ENCODE measurements at places on chromosomes 16 and 17.

DNA sequence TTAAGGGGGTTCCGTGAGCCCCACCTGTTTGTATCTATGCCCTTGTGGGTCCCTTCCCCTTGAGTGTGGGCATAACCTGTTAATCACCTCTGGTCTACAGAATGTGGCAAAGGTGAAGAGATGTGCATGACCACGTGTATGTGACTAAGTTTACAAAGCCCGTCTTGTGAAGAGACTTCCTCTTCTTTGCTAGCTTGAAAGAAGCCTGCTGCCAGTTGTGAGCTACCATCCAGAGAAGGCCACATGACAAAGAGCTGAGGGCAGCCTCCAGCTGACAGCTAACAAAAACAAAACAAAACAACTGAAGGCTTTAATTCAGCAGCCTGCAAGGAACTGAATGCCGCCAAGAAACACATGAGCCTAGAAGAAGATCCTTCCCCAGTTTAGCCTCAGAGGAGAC, 112.0 kb downstream of the AXIN2 start:
- DNase-seq, result no peak

DNA sequence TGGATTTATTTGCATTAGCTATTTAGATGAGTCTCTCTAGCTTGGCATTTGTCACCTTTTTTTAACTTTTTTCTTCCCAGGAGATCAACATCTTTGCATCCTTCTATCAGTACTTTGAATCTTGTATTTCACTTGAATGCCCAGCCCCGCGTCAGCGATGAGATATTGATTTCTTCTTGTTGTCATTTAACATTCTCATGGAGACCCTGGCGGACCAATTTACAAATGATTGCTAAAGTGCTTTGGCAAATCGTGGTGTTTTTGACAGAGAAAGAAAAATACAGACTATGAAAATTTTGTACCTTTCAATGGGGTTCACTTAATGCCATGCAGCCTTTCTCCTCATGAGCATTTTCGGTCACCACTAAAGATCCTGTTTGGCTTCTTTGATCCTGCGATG, 269.7 kb downstream of the ABCC12 start:
- DNase-seq, result no peak

DNA sequence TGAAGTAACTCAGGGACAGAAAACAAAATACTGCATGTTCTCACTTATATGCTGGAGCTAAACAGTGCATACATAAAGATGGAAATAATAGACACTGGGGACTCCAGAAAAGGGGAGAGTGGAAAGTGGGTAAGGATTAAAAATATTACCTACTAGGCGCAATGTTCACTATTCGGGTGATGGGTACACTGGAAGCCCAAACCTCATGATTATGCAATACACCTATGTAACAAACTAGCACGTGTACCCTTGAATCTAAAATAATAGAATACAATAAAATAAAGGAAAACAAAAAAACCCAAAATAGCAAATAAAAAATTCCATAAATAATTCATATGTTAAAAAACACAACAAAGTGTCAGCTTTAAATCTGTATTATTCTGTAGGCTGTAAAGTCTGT, 56.9 kb downstream of the MAP2K6 start:
- no peak for DNase-seq

DNA sequence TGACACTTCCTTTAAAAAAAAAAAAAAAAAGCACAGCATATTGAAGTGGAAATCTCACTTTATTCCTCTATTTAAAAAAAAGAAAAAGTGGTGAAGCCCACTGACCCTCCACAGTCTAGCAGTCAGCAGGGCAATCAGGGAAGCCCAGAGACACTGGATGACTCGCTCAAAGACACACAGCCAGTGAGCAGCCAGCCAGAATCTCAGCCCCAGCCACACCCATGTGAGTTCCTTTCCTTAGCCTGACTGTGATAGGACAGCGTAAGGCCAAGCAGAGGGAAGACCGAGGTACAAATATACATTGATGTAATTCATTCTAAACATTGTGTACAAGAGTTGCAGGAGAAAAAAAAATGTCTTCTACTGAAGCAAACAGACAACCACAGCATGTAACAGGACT, 22.5 kb downstream of the XPO6 start:
- DNase-seq, result no peak

DNA sequence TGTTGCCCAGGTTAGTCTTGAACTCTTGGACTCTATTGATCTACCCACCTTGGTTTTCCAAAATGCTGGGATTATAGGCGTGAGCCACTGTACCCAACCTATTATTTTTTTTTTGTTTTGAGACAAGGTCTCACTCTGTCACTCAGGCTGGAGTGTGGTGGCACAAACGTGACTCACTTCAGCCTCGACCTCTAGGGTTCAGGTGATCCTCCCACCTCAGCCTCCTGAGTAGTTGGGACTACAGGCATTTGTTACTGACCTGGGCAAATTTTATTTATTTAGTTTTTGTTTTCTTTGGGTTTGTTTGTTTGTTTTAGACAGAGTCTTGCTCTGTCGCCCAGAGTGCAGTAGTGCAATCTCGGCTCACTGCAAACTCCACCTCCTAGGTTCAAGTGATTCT, 4.0 kb downstream of the SAT2 start:
- DNase-seq, result no peak

DNA sequence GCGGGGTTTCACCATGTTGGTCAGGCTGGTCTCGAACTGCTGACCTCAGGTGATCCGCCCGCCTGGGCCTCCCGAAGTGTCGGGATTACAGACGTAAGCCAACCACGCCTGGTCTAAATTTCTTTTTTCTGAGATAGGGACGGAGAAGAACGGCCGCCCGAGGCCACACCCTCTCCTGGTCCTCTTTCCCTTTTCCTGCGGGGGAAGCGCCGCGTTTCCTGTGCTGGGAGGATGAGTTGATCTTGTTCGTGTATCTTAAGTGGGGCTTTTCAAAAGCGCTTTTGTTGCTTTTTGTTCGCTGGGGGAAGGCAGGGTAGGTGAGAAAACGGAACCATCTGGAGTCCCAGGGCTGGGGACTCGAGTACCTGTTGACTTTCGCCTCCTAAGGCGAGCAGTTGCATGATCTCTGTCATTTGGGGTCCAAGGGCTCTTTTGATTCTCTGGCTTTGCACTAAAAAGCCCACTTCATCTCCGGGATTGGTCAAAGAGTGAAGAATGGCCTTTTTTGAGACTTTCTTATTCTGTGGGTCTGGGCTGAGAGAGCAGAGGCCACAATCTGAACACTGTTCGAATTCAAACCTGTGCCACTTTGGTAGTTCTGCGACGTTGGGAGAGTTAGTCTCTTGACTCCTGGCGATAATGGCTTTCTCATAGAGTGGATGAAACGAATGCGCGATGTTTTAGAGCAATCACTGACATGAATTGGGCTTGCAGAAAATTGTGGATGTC, 1.3 kb downstream of the FUS start:
- peak; percentile 40 for DNase-seq

GRCh38 chr17:68777243-68777855, 176.2 kb upstream of the FAM20A start:
- DNase-seq, result peak; percentile 79

- DNase-seq, result no peak
These were observed 391.1 kb downstream of the CNTNAP4 start for GRCh38 chr16:76668207-76668725.

GRCh38 chr17:46868689-46869187, 17.4 kb downstream of the WNT9B start:
- DNase-seq, result no peak

All from NCI-H345 (cell line).